ENCODE measurements at places on chromosomes 11 and 22.

- no peak for DNase-seq
Measured at GRCh38 chr22:22386602-22387385, 121.7 kb downstream of the ZNF280B start.

GRCh38 chr11:47509077-47509536 is 43.8 kb downstream of the CELF1 start:
- no peak for DNase-seq

DNA sequence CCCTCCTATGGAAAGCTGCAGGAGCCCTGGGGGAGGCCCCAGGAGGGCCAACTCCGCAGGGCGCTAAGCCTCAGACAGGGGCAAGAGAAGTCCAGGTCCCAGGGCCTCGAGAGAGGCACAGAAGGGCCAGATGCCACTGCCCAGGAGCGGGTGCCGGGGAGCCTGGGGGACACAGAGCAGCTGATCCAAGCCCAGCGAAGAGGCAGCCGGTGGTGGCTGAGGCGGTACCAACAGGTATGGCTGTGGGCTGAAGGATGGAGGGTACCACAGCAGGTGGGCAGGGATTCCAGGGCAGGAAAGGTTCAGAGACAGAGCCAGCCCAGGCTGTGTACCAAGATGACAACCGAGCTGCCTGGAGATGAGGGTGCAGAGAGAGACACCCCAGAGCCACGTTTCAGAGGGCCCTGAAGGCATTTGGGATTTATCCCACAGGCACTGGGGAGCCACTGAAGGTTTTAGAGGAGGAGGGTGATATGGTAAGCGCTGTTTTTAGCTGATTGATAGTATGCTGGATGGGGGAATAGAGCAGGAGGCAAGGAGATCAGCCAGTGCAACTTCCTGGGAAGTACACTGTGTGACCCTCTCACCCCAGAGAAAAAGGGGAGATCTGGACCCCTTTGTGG is 412 bp downstream of the C11orf86 start:
- DNase-seq, result no peak

- DNase-seq, result no peak
Measured at GRCh38 chr11:2307501-2308331, 5.9 kb downstream of the TSPAN32 start.

DNA sequence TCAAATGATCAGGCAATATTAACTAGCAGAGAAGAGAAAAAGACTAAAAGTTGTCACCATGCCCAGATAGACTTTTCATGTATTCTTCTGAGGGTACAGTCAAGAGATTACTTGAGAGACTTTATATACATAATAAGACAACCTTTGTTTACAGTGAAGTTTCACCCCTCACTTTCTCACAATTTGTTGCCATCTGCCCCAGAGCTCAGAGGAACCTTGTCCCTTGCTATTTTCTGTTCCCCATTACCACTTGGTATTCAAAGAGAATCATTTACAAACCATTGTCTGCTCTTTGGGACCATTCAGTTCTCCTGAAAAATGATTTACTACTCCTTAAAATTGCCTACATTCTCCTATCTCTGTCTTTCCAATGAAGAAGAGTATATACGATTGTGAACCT is 544.6 kb downstream of the CNTN5 start:
- DNase-seq, result no peak

- DNase-seq, result no peak
Measured at GRCh38 chr22:30208631-30209603, 37.6 kb downstream of the LIF start.
